Renal cortical epithelial cell (primary cell): ENCODE measurements at places on chromosomes 4 and X.

DNA sequence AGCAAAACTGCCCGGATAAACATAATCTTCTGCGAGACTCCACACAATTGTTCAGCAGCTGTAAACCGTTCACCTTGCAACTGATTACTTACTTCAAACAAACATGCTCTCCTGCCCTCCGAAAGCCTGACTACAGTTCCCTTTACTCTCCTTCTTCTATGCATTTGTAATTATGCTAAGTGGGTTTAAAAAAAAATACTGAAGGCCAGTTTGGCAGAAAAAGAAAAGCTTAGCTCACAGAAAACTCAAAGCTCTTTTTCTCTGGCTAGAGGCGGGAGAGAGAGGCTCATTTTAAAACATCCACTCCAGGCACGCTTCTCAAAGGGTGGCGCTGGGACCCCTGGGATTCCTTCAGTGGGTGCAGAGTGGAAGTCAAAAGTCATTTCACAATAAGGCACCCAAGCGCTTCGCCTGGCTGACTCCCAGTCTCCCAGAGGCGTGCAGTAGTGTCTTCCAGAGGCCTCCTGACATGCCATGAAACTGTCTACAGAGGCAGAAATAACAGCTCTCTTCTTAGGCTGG is 1.9 kb downstream of the DHRSX start:
- DNase-seq, result peak; percentile 60

- DNase-seq, result no peak
Observed at GRCh38 chr4:57064120-57064519, 46.1 kb downstream of the IGFBP7 start.

GRCh38 chrX:356385-357034 is 30.2 kb downstream of the PPP2R3B start:
- peak; percentile 46 for DNase-seq

- no peak for DNase-seq
Observed at GRCh38 chrX:130884627-130885026, 18.4 kb downstream of the ENOX2 start.

GRCh38 chr4:132281733-132282132 is 867.4 kb upstream of the PCDH10 start:
- DNase-seq, result no peak

GRCh38 chrX:124862301-124862700 is 457.4 kb upstream of the TEX13C start:
- no peak for DNase-seq

- DNase-seq, result no peak
Observed at GRCh38 chrX:18294893-18295292, 59.6 kb downstream of the SCML2 start.

GRCh38 chr4:125703443-125703842 is 388.7 kb downstream of the FAT4 start:
- DNase-seq, result peak; percentile 39

- DNase-seq, result no peak
Observed at GRCh38 chr4:2127609-2128332, 68.6 kb downstream of the NAT8L start.

DNA sequence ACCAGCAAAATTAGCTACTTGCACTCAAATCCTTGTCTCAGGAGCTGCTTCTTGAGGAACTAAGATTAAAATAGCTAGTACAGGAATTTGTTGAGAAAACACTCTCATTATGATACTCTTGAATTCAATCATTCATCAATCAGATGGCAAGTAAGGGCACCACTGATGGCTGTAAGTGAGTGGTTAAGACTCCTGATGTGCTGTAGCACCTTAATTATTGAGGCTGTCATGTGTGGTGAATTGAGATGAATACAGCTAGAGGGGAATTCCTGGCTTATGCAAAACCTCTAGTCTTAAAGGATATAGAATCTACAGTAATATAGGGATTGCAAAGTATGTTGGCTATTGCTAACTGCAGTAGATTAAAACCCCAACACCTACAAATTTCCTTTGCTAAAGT is 509.1 kb downstream of the IQCM start:
- DNase-seq, result peak; percentile 16
